Vagina (tissue), 2 donors: ENCODE measurements at places on chromosomes 6 and 20.
A peak's percentile ranks its signal among the peaks of the same experiment; 100 is the strongest.

GRCh38 chr6:4017834-4018170 lies 61.1 kb downstream of the FAM217A start:
- DNase-seq, result no peak
- peak overlapping the region; percentile 91 for H3K27ac ChIP-seq
- H3K4me3 ChIP-seq, result peak overlapping the region; percentile 66
- H3K27me3 ChIP-seq, result no peaks in the 10 kb centered on the region

GRCh38 chr6:2843138-2843740 lies 1.6 kb upstream of the SERPINB1 start:
- H3K27me3 ChIP-seq, result no peaks in the 10 kb centered on the region
- peaks cover 34% of the 10 kb centered on the region for H3K4me1 ChIP-seq
- DNase-seq, result no peak
- no peak overlapping the region for H3K27ac ChIP-seq
- H3K4me3 ChIP-seq, result no peak overlapping the region

GRCh38 chr6:37050045-37050853 lies 44.8 kb downstream of the FGD2 start:
- DNase-seq, result no peak
- peaks cover 37% of the 10 kb centered on the region for H3K4me1 ChIP-seq

- H3K27me3 ChIP-seq, result no peaks in the 10 kb centered on the region
- no peaks in the 10 kb centered on the region for H3K4me1 ChIP-seq
- H3K36me3 ChIP-seq, result no peaks in the 10 kb centered on the region
- no peak overlapping the region for H3K4me3 ChIP-seq
- no peak for DNase-seq
- no peak overlapping the region for H3K27ac ChIP-seq
Measured at GRCh38 chr20:9740486-9740885, 98.4 kb downstream of the PAK5 start.

- H3K27ac ChIP-seq, result no peak overlapping the region
- H3K4me1 ChIP-seq, result no peaks in the 10 kb centered on the region
- no peak for DNase-seq
- H3K27me3 ChIP-seq, result no peaks in the 10 kb centered on the region
Measured at GRCh38 chr20:43567477-43567876, 8.7 kb downstream of the SGK2 start.
